ENCODE measurements at places on chromosomes 3 and 15.

DNA sequence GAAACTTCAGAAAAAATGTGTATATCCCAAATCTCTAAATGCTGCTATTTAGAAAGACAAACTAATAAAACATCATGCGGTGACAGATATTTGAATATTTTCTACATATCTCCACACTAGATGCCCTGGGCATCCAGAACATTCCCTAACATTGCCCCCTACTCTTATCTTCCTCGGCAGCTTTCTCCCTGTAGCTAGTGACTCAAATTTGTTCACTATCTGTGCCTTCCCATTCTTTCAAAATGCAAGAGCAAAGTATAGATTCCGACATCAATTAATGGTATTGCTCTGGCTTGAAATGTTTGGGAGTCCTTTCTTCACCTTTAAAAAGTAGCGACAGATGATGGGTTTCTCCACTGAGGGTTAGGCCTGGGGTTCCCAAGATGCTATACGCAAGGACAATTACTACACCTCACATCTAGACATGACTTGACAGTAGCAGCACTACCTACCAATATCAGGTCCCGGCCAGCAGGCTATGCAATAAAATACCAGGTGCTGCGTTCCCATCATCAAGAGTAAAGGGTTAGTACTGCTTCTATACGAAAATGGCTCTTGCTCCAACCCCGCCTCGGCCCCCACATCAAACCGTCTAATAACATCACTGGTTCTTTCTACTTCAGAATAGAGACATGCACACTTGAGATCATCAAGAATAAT is 631 bp downstream of the UBR1 start:
- DNase-seq: peak; percentile 1

GRCh38 chr3:195773956-195774537 is 37.7 kb downstream of the MUC4 start:
- DNase-seq: no peak

- DNase-seq: no peak
Observed at GRCh38 chr3:24608701-24609390, 114.2 kb upstream of the THRB start.

- no peak for DNase-seq
Observed at GRCh38 chr3:87329065-87329464, 52.7 kb upstream of the POU1F1 start.

Measured in stimulated activated CD4-positive, alpha-beta T cell treated with anti-CD3 and anti-CD28 coated beads, Interleukin-2, amount 100 ng/mL, for 48 hours (primary cell).